ENCODE measurements at places on chromosomes 4 and X. TPM values are rescaled to one million over a fixed set of nuclear protein-coding genes. Genes with fewer than 3 reads are reported as not detected.

DNA sequence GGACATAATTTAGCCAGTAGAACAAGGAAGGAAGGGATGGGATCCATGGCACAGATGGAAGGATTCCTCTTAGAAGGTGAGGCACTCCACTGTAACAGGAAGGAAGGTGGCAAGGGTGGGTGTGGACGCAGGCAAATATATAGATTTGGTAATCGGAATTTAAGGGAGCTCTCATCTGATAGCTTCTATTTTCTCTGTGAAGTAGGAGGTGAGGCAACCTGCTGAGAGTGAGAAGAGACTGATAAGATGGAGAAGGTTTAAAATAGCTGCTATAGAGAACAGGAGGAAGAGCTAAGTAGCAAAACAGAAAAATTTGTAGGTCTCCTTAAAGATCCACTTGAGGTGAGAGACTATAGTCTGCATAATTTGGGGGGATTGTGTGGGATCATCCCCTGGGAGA is 61.8 kb upstream of the BRS3 start:
- DNase-seq: no peak

DNA sequence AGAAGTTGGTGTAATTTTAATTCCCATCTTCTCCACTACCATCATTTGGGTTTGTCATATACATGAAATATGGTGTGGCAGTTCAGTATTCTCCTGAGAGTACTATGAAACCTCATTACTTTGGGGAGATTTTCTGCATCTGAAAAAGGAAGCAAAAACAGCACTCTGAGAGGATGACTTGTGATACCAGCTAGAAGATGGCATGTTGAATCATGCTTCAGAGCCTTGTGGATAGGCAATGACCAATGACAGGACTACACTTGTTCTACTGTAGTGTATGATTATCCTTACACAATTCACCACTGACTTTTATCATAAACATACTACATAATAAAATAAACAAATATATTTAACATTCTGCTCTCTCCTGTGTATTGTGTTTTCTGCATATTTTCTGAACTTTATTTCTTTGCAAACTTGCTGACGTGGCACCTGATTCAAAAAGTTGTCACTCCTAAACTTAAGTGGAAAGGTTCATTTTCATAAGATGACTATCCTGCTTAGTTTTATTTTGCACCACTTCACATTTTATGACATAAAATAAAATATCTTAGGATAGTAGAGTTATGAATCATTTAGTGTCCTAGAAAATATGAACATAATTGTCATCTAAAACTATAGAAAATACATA is 991.3 kb downstream of the FSTL5 start:
- no peak for DNase-seq

- DNase-seq: no peak
Observed at GRCh38 chrX:19705196-19705769, 182.1 kb downstream of the SH3KBP1 start.

- no peak for DNase-seq
Observed at GRCh38 chr4:84407554-84408407, 91.3 kb downstream of the NKX6-1 start.

DNA sequence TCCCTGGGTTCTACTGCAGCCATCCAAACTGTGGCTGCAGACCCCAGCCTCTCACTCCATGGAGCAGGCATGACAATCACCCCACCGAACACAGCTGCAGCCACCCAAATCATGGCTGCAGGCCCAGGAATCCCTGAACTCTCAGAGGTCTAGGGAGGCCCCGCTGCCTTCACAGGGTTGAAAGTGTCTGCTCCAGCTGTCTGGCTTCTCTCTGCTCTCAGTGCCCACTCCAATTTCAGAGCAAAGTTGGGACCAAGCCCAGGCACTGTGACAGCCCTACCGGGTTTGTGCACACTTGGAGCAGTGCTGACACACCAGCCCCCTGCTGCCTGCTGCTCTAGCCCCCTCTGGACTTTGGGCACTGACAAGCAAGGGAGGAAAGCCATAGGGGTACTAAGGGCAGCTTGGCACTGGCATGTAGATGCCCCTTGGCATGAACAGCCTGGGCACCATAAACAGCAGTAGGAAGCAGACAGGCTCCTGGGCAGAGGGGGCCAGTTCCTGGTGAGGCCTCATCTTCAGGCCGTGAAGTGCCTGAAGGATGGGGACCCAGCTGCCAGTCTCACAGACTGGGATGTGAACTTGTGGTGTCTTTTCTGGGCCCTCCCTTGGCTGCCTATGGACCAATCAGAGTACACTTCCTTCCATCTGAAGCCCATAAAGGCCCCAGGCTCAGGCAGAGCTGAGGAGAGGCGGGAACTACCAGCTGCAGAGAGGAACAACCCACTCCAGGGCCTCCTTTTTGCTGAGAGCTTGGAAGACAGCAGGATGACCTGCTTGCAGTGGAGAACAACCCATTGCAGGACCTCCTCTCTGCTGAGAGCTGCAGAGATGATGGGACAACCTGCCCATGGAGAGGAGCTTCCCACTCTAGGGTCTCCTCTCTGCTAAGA is 68.8 kb downstream of the TECRL start:
- no peak for DNase-seq

- DNase-seq: no peak
Observed at GRCh38 chrX:11331788-11332187, 38.6 kb downstream of the AMELX start.

DNA sequence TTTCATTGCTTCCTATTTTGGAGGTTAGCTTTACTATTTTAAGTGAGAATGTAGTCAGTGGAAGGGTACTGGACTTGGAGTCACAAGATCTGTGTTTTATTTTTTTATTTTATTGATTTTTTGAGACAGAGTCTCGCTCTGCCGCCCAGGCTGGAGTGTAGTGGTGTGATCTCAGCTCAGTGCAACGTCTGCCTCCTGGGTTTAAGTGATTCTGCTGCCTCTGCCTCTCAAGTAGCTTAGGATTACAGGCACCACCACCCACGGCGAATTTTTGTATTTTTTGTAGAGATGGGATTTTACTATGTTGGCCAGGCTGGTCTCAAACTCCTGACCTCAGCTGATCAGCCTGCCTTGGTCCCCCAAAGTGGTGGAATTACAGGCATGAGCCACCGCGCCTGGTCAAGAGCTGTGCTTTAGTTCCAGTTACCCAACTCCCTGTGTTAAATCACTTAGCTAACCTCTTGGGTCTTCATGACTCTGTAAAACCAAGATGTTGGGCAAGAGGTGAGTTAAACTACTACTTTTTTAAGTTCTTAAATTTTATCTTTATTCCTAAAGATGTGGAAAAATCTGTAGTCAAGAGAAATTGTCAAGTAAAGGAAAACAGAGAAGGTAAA is 11.2 kb downstream of the USP9X start:
- no peak for DNase-seq

DNA sequence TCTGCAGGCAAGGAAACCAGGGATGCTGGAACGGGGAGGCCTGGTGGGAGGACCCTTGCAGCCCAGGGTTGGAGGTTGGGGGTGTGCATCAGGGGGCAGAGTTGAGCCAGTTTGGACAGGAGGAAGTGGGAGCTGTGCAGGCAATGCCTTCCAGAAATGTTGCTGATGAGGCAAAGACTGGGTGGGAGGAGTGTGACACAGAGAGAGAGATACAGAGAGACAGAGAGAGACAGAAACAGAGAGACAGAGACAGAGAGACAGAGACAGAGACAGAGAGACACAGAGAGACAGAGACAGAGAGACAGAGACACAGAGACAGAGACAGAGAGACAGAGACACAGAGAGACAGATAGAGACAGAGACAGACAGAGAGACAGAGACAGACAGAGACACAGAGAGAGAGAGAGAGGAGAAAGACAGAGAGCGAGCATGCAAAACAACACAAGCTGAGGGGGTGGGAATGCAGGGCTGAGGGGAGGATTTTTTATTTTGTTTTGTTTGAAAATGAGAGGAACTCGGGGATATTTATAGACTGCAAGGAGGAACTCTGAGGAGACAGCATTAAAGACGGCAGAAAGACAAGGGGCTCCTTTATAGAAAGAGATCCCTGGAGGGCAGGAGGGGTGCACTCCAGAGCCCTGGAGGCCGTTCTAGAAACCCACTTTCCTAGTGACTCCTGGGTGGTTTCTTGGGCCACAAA is 1.9 kb upstream of the HAUS3 start:
- DNase-seq: no peak

DNA sequence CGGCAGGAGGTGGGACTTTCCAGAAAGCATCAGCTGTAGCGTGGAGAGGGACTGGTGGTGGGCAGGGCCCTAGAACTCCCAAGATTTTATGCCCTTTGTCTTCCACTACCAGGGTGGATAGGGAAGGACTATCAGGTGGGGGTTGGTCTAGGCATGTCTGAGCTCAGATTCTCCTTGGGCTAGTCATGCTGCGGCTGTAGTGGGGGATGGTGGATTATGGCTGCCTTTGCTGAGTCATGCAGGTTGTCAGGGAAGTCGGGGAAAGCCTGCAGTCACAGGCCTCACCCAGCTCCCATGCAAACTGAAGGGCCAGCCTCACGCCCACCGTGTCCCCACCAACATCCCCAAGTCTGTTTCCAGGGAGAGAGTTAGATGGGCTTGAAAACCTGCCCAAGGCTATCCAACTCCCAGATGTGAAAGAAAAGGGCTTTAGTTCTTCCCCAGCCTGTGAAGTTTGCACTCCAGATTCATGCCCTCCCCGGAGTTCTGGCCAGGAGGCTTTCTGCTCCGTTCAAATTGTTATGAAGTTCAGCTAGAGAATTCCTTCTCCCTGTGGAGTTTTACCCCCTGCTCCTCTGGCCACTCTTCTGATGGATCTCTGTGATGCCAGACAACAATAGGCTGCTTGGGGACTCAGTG is 13.4 kb upstream of the MEPE start:
- no peak for DNase-seq

DNA sequence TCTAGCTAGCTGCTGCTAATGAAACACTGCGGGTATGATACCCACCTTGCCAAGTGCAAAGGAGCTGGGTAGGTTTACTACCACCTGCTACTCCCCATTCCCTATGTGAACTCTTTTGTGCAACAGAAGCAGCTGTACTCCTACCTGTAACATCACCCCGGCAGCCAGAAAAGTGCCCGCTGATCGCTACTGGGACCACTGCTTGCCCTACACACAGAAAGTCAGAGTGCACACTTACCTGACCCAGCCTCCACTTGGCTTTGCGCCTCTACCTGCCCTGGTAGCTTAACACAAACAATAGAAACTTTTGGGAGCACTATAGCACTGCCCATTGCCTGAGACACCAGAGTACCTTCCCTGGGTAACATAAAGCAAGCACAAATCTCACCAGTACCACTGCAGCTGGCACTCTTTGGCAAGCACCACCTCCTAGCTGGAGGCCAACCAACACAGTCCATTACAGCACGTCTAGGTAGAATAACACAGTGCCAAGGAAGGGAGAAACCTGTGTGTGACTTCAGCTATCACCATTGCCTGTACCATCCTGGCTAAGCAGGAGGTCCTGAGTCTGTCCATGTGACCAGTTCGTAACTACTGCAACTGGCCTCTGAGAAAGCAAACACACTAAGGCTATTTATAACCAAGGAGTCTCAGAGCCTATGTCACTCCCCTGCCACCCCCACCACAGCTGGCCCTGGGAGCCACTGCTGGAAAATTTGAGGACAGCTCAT is 80.1 kb downstream of the CENPC start:
- no peak for DNase-seq

DNA sequence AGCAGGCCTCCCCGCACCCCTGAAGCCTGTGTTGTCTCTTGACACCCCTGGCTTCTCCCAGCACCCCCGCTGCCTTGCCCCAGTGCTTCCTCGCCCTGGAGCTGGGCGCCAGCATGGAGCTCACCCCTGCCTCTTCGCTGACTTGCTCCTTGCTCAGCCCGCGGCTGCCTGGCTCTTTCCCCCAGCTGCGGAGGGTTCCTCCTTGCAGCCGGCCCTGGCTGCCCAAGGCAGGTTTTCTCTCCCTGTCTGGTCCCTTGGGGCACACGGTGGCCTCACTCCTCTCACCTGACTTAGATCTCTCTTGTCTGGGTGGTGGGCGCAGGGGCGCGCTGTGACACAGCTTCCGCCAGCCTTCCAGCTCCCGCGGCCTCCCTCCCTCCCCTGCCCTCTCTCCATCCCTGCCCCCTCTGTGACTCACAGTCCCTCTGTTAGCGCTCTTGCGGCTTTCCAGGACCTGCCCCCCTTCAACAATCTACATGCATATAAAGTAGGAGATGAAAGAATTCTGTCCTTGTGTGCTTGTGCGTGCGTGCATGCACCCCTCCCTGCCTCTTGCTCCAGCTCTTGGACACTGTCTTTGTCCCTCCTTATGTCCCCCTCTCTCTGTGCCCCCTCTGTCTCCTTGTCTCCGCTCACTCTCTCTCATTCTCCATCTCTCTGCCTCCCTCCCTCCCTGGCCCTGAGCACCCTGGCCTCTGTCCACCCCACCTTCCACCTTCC is 2.2 kb downstream of the PLXNB3 start:
- DNase-seq: peak; percentile 58

GRCh38 chr4:152666946-152667345 is 12.9 kb downstream of the TMEM154 start:
- DNase-seq: no peak

DNA sequence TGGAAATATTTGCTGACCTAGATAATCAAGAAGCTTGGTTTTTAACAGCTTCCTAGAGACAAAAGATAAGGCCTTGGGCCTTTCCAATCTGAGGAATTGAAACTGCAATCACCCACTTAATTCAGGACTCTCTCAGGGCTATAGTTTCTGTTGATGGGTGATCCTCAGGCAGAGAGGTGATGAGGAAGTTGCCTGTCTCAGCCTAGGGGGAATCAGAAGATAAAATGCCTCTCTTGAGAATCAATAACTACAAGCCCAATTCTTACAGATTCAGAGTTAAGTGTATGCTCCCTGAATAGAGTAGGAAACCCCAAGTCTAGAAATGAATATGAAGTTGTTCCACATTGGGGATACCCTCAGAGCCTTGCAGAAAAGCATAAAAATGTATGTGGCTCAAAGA is 45.5 kb downstream of the NFKB1 start:
- DNase-seq: no peak

- DNase-seq: no peak
Observed at GRCh38 chr4:15809466-15809865, 31.3 kb downstream of the CD38 start.

DNA sequence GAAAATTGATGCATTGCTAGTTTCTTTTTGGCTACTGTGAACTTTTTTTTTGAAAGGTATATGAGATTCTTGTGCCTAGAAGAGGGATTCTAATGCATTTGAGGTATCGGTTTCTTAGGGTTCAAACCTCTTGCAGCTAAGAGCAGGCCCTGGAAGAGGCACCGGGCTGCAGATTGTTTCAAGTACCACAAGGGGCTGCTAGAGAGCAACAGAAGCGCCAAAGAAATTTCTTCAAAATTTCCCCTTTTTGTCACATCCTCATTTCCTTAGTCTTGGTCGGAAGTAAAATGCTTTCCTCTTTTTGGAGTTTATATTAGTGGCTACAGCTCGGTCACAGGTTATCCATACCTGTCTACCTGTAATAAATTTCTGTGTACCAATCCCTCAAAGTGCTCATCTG is 89.8 kb downstream of the PDGFRA start:
- DNase-seq: no peak

GRCh38 chr4:41334182-41334581 is 77.5 kb downstream of the UCHL1 start:
- DNase-seq: peak; percentile 67

- peak; percentile 15 for DNase-seq
Observed at GRCh38 chr4:165207016-165207430, 338 bp upstream of the KLHL2 start.

The KDM5C gene
- 75.0 TPM for total RNA-seq

The PAGE4 gene
- not detected for total RNA-seq

The SEC31A gene
- total RNA-seq: 224 TPM

The ARFIP1 gene
- 36.4 TPM for total RNA-seq

The BGN gene
- 200 TPM for total RNA-seq

The MAGEA9B gene
- total RNA-seq: not detected

The PABPC1L2A gene
- total RNA-seq: not detected

The INPP4B gene
- total RNA-seq: 11.7 TPM

The FAM114A1 gene
- total RNA-seq: 81.1 TPM

The MAGEB1 gene
- not detected for total RNA-seq

The TEX13D gene
- total RNA-seq: not detected

The ADH7 gene
- not detected for total RNA-seq

The MSANTD1 gene
- total RNA-seq: 1.4 TPM

Data from left lung (tissue), 14 donors.